ENCODE measurements at places on chromosomes 13 and 19. TPM values are rescaled to one million over a fixed set of nuclear protein-coding genes. Genes with fewer than 3 reads are reported as not detected.

DNA sequence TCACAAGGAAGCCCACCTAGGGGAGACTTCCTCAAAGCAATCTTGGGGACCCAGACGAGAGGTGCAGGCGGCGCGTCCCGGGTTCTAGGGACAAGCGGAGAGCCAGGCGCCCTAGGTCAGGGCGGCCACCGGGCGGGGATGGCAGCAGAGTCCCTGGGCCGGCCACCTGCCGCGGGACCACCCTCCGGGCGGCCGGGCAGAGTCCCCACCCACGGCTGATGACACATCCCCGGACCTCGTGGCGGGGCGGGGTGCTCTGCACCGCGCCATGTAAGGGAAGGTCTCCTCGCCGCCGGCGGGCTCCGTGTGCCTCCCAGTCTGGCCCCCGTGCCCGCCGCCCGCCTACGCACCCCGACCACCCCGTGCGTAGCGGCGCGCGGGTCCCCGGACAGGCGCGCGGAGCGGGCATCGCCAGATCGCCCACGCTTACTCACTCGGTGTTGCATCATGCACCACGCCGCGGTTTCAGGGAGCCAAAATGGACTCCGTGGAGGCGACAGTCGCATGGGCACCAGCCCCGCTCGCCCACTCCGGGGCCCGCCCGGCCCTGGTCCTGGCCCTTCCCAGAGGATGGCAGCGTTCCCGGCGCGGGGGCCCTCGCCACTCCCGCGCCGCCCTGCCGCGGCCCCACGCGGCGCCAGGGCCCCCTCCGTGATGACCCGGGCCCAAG lies 643 bp downstream of the SLC7A1 start:
- DNase-seq = peak; percentile 93

GRCh38 chr19:19211499-19212420 lies at the start of gene NCAN:
NCAN (plus strand) TSS chr19:19211958; CDS start chr19:19216954, 4,996 bp downstream.
- no peak for DNase-seq

- DNase-seq = no peak
Observed at GRCh38 chr19:48510421-48511268, 990 bp downstream of the LMTK3 start.

GRCh38 chr19:41905273-41906002 lies 22.5 kb downstream of the ARHGEF1 start:
- DNase-seq = no peak

DNA sequence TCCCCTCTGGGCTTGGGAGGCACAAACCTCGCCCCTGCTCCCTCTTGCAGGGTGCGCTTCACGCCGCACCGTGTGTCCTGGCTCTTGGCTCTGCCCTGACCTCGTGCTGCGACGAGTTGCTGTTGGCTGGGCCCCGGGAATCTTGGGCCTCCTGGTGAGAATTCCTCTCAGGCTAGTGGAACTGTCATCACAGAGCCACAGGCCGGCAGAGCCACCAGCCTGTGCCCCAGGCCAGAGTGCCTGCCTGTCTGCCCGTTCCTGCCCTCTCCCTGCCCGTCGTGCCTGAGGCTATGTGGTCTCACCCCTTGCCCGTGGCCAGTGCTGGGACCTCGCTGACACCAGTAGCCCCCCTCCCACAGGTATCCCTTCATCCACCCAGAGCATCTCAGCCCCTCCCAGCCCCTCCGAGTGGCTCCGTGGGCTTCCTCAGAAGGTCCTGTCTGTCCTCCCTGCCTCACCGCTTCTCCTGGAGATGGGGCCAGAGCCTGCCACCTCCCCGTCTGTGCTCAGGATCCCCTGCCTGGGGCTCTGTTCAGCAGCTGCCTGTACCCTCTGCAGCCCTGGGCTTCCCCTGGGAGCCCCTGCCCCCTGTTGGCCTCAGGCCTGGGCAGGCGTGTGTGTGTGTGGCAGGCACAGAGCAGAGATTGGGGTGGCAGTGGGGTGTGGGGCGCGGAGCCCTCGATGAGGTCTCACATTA lies 13.3 kb downstream of the NDUFB7 start:
- no peak for DNase-seq

DNA sequence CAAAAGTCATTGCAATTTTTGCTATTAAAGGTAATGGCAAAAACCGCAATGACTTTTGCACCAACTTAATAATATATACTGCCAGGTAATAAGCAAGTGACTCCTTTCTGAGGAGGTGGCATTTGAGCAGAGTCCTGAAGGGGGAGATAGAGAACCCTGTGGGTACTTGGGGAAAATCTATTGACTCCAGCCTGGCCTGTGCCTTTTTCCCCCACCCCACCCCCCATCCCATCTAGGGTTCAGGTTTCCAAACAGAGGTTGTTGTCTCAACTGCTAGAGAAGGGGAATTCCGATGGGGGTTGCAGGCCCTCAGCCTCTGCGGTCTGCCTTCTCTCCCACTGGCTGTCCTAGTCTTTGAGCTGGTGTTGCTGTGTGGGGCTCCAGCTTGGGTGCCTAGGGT lies 11.5 kb downstream of the S1PR2 start:
- no peak for DNase-seq

DNA sequence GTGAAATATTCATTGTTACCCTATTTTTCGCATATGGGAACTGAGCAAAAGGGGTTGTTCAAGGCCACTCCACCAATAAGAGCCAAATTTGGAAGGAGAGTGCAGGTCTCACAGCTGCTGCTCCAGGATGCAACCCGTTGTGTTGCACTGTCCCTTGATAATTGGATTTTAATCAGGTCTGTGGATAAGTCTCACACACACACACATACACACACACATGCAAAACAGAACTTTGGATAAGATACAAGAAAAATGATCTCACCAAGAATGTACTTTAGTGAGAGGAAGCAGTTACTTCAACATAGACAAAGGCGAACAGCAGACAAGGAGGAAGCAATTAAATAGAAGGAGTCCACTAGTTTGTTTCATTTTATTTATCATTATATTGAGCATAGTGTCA lies 127.3 kb upstream of the EDNRB start:
- DNase-seq = no peak

GRCh38 chr19:36409841-36410240 lies 8.6 kb downstream of the ZFP82 start:
- DNase-seq = no peak

- peak; percentile 89 for DNase-seq
Observed at GRCh38 chr19:46408664-46409039, 4.7 kb downstream of the CCDC8 start.

DNA sequence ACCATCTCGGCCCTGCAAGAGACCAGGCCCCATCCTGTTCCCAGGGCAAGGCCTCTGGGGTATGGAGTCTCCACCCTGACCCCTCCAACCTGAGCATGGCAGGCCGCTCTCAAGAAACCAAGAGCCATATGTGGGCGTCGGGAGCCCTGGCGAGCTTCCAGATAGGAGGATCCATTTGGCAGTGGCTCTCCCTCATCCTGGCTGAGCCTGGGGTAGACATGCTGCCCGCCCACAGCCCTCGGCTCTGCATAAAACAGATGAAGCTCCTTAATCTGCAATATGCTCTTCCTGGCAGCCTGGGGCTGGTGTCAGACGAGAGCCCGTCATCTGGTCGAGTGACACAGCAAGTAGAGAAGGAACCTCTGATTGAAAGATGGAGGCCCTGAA lies 6.1 kb downstream of the ATP13A1 start:
- peak; percentile 75 for DNase-seq

GRCh38 chr13:79919091-79919490 lies 421.8 kb downstream of the SPRY2 start:
- DNase-seq = no peak

GRCh38 chr13:32107474-32107873 lies 75.9 kb downstream of the FRY start:
- no peak for DNase-seq

- DNase-seq = no peak
Observed at GRCh38 chr13:28094306-28094705, 6.1 kb downstream of the FLT3 start.

- peak; percentile 84 for DNase-seq
Observed at GRCh38 chr19:34365463-34366401, 736 bp downstream of the GPI start.

The PSG2 gene
- total RNA-seq = not detected

The KASH5 gene
- total RNA-seq = not detected

The LYPD5 gene
- 2.5 TPM for total RNA-seq

The LSR gene
- 5.5 TPM for total RNA-seq

The SPACA7 gene
- not detected for total RNA-seq

The WIZ gene
- 33.2 TPM for total RNA-seq

The ZNF433 gene
- 3.9 TPM for total RNA-seq

The SIGLECL1 gene
- total RNA-seq = not detected

The OR7A5 gene
- total RNA-seq = not detected

The SIGLEC12 gene
- total RNA-seq = 1.00 TPM

The CEACAM16 gene
- not detected for total RNA-seq

All from posterior vena cava (tissue), 2 donors.